ENCODE measurements at places on chromosomes 2 and 18.

DNA sequence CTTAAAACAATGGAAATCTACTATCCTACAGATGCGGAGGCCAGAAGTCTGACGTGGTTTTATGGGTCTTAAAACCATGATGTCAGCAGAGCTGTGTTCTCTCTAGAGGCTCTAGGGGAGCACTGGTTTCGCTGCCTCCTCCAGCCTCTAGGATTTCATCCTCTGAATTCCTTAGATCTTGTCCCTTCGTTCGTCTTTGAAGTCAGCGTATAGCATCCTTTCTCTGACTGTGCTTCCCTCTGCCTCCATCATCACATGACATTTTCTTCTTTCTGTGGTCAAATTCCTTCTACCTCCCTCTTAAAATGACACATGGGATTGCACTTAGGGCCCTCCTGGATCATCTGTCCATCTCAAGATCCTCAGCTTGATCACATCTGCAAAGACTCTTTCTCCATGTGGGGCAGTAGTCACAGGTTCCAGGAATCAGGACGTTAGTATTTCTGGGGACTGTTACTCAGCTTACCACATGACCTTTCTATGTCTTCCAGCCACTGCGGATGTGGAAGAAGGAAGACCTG lies 22.7 kb upstream of the NCK2 start:
- DNase-seq, result no peak

GRCh38 chr2:18356676-18357075 lies 203.8 kb downstream of the RDH14 start:
- DNase-seq, result peak; percentile 12

DNA sequence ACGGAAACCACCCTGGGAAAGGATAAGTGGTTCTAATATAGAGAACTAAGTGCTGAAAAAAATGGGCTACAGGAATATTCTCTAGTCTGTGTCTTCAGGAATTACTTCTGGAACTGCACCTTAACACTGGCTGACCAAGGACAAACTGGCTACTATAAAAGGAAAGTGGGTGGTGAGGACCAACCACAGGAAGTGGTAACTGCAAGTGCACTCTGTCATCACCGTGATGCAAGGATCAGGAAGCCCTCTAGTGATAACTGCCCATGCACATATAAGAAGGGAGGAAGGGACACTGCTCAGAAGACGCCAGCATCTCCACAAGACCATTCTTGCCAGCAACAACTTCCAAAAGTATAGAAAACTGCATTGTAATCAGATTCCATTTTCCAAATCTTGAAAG lies 424.4 kb upstream of the RGPD4 start:
- DNase-seq, result no peak

DNA sequence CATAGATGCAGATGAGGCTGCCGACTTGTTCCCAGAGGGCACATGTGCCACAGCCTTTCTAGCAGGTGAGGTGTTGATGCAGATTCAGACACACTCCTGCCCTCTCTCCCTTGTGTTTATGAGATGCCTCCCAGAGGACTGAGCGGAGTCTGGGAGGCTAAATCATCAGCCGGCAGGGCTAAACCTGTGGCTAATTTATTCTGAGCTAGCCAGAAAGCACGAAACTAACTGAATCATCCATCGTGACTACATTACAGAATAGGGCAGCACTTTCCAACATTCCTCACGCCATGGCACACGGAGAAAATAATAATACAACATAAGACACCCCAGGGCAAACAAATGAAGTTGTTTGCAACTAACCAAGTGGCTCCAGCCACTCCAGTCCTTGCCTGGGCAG lies 101.7 kb upstream of the FZD7 start:
- peak; percentile 80 for DNase-seq

DNA sequence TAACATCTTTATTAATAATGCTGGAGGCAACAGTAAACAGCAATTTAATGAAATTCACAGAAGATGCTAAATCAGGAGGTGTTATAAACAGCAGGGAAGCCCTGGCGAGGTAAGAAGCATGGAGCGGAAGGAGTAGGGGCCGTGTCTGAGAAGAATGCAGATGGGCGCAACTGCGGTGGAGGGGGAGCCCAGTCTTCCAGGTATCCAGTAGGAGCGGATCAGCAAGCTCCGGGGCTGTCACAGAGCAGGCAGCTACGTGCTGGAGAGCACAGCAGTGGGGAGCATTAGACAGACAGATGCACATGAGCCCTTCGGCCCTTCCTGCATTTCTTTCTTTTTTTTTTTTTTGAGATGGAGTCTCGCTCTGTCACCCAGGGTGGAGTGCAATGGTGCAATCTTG lies 82.3 kb downstream of the SH3RF3 start:
- DNase-seq, result no peak

DNA sequence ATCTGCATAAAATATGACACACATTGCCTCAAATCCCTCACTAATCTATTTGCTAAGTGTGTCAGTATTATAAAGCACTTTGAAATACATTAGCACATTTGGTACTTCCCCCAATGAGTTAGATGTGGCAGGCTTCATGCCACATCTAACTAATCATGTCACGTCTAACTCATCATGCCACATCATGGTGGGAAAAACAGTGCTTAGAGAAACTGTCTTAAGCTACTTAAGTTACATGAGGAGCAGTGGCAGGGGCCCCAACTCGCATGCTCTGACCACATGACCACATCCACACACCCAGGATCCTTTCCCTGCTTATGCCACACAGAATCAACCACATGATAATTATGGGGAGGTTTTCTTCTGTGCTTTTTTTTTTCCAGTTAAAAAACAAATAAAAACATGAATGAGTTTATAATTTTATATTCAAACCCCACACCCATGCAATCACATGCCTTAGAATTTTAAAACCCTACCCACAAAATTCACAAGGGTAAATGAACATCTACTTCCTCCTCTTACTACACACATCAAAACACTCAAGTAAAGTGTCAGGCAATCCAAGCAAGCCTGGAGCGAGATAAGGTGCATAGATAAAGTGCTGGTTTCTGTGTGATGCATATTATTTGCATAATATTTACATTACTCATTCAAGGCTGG lies 1.6 kb downstream of the ABCA12 start:
- no peak for DNase-seq

- DNase-seq, result no peak
These were observed 13.8 kb upstream of the CXCR1 start for GRCh38 chr2:218180467-218181114.

DNA sequence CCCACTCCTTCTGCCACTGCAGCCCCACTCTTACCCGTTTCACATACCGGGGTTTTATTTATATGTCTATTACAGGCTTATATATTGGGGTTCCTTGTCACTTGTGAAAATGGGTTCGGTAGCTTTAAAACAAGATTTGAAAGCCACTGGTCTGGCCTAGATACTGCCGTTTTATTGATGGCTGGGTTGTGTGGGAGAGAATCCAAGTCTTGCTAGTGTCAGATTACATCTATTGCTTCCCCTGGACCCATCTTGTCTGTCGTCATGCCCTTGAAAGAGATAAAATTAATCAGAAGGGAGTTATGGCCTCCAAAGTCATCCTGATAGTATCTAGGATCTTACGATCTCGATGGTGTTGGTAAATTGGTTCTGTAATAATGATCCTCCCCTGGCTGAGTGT lies 79.4 kb downstream of the EIPR1 start:
- no peak for DNase-seq

- DNase-seq, result peak; percentile 86
These were observed 108.5 kb upstream of the COL5A2 start for GRCh38 chr2:189287982-189288521.

DNA sequence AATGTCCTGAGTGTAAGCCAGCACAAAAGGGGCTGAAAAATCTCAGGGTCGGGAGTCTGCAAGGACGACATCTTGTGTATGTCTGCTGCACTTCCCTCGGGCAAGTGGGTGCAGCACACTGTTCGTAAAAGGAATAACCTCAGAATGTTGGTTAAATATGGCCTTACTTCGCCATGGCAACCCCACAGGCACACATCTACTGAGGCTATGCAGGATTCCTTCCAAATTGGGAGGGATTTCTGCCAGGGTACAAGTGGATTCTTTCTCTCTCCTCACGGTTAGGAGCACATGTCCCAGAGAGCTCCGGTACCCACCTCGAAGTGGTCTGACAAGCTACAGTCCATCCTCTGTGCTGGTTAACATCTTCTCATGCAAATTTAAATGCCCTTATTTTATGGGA lies 277.7 kb upstream of the PXDN start:
- DNase-seq, result no peak

DNA sequence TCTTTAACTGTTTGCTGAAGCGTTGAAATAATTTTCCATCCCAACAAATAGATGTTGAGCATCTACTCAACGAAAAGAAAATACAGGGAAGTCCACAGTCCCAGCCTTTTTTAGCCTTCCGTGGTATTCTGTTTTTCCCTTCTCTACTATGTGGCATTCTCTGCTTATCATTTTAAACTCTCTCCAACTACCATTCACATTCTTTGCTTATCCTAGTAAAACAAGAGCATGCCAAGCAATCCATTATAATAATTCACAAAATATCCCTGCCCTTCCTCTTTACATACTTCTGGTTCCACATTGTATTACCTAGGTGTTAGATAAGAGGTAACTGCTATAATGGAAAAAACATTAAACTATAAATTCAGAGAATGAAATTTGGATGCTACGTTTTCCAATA lies 1.6 kb upstream of the SESTD1 start:
- no peak for DNase-seq

GRCh38 chr2:141380008-141380979 lies 750.5 kb downstream of the LRP1B start:
- DNase-seq, result no peak

DNA sequence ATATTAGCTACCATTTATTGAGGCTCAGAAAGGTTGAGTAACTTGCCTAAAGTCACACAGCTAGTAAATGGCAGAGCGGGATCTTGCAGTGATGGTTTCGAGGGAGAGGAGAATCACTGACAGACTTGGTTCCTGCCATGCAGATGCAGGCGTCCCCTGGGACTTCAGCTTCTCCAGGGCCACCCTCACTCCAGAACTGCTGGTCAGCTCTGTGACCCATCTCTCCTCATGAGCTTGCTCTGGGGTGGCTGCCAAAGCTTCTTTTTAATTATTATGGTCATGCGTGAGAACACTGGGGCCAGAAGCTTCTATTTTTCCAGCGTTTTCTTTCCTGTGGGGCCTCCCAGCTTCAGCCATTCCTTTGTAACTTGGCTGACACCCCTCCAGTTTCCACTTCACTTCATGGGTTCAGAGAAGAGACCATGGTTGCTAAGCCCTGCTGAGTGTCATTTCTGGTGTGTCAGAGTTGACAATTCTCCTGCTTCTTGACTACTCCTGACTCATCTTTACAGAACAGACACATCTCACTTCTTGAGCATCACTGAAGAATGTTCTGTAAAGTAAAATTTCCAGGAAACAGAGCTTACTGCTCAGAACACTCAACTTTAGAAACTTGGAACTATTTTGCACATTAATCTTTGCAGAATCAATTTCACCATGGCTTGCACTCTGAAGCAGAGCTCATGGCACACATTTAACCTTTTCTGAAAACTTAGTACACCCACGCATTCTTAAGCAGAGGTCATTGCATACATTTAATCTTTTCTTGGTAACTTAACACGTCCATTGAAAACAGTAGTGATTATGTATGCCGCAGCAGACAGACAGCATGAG lies 70.4 kb downstream of the IL1R2 start:
- peak; percentile 82 for DNase-seq

DNA sequence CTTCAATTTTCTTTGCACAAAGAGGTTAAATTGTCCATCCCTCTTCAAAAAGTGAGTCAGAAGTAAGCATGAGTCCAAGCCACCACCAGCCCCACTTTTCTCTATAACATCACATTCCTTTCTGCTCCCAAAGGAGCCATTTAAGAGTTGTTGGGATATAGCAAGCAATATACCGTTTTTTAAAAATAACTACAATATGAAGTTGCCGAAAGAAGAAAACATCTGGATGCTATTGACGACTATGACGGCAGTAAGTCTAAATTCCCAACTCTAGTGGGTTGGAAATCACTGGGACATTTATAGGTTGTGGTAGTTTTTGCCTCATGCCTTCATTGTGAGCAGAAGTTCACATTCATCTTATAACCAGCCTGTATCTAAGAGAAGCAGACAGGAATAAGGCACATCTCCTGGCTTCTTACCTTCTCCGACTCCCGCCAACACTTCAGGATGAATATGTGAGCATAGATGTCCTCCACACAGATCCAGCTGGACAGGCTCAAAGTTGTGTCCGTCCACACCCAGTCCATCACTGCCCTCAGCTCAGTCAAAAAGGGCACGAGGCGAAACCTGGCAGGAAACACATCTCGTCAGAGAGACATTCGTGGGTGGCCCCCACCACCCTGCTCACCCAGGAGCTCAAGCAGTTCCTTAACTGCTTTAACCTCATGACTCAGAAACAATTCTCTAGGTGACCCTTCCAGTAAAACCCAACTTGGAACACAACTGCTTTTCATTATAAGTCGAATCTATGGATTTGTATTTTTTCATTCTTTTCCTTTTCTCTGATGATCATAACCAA lies 163.6 kb downstream of the NAPG start:
- peak; percentile 36 for DNase-seq

GRCh38 chr2:128568106-128568505 lies 249.4 kb upstream of the HS6ST1 start:
- no peak for DNase-seq

- no peak for DNase-seq
These were observed 177.6 kb upstream of the CCDC68 start for GRCh38 chr18:55136864-55137263.

- peak; percentile 67 for DNase-seq
These were observed 24.9 kb upstream of the BZW1 start for GRCh38 chr2:200786826-200787225.

GRCh38 chr2:127080938-127081755 lies 25.8 kb downstream of the BIN1 start:
- no peak for DNase-seq

DNA sequence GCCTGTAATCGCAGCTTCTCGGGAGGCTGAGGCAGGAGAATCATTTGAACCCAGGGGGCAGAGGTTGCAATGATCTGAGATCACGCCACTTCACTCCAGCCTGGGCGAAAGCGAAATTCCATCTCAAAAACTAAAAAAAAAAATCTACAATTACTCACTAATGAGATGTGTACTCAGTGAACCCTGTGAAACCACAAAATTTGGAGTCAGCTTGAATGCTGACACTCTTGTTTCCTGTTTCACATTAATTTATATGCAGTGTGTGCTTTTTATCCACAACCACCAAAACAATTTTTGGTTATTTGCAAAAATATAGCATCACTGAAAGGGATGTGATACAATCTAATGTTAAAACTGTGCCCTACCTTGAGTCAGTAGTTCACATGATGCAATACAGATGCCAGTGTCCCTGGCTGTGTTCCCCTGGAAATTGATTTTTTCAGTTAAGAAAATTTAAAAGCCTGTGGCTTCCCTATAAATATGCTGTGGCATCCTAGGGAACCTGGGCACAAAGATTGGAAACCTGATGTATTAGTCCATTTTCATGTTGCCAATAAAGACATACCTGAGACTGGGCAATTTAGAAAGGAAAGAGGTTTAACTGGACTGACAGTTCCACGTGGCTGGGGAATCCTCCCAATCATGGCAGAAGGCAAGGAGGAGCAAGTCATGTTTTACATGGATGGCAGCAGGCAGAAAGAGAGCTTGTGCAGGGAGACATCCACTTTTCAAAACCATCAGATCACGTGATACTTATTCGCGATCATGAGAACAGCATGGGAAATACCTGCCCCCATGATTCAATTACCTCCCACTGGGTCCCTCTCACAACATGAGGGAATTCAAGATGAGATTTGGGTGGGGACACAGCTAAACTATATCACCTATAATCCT lies 337.5 kb upstream of the NT5C1B start:
- peak; percentile 29 for DNase-seq

GRCh38 chr18:54928236-54928635 lies 31.0 kb downstream of the CCDC68 start:
- no peak for DNase-seq

Data from AG10803 (cell line).